Activated naive CD4-positive, alpha-beta T cell treated with Interleukin-2 at 50 U/mL for 16 hours (primary cell): ENCODE measurements at places on chromosomes 12 and 14.

DNA sequence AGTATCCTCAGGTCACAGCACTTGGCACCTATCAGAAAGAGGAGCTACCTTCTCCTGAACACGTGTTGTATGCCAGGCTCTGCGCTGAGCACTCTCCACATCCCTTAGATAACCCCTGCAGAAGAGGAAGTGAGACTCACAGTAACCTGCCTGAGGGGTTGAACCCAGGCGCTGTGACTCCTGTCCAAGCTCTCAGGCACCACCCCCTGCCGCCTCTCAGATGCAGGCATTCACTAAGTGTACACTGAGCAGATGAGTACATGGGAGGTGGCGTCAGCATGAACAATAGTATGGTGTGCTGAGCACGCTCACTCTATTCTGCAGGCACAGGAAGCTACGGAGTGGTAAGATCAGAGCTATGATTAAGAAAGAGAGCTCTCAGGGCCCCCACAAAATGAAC lies 21.0 kb upstream of the RIC8B start:
- peak; percentile 52 for DNase-seq

- DNase-seq = no peak
Measured at GRCh38 chr12:18723752-18724151, 14.1 kb downstream of the PLCZ1 start.

- no peak for DNase-seq
Measured at GRCh38 chr12:25701290-25701689, 148.2 kb upstream of the LMNTD1 start.

GRCh38 chr12:85633491-85633890 lies 202.7 kb downstream of the RASSF9 start:
- DNase-seq = no peak

DNA sequence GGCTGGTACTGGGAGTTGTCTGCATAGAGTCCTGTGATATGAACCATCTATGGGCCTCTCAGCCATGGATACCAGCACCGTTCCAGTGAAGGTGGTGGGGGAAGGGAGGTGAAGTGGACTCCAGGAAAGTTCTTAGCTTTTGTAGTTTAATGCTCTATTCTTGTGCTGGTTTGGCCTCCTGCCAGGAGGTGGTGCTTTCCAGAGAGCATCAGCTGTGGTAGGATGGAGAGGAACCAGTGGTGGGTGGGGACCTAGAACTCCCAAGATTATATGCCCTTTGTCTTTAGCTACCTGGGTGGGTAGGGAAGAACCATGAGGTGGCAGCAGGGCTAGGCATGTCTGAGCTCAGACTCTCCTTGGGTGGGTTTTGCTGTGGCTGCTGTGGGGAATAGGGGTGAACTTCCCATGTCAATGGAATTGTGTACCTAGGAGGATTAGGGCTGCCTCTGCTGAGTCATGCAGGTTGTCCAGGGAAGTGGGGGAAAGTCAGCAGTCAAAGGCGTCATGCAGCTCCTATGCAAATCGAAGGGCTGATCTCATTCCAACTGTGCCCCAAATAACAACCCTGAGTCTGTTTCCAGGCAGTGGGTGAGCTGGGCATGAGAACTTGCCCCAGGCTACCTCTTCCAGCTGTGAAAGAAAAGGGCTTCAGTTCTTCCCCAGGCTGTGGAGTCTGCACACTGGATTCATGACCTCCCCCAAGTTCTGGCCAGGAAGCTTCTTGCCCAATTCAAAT lies 14.2 kb downstream of the GZMH start:
- DNase-seq = no peak

- no peak for DNase-seq
Measured at GRCh38 chr12:6201213-6201608, 1.0 kb downstream of the CD9 start.

- DNase-seq = no peak
Measured at GRCh38 chr12:51643951-51644350, 52.9 kb downstream of the SCN8A start.

DNA sequence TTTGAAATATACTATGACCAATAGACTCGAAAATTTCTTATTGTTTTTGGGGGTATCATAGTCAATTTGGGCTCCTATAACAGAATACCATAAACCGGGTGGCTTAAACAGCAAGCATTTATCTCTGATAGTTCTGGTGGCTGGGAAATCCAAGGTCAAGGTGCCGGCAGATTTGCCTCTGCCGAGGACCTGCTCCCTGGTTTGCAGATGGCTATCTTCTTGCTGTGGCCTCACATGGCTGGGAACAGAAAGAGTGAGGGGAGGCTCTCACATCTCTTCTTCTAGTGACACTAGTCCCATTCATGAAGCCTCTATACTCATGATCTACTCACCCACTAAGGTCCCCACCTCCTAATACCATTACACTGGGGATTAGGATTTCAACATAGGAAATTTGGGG lies 70.7 kb downstream of the BORCS5 start:
- no peak for DNase-seq
